ENCODE measurements at places on chromosomes 1 and 21.
A peak's percentile ranks its signal among the peaks of the same experiment; 100 is the strongest.

DNA sequence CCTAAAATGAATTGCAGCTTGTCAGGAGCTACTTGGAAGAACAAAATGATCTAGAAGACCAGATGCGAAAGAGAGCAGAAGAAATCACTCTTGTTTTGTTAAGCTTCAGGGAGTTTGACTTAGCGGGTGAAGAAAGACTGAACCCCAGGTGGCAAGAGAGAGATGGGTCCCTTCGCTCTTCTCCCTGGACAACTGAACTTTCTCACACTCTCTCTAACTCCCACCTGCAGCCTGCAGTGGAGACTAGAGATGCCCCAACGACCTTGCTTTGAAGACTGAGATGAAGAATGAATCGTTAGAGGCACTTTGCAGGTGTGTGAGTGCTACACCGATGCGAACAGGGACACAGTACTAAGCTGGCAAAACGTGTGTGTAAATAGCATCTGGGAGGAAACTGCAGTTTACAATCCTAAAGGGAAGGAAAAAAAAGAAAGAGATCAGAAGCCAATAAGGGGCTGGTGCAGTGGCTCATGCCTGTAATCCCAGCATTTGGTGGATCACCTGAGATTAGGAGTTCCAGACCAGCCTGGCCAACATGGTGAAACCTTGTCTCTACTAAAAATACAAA, 64.5 kb upstream of the LYST start:
- DNase-seq = no peak

- DNase-seq = peak; percentile 63
Measured at GRCh38 chr1:210294999-210295745, 33.5 kb upstream of the HHAT start.

- no peak for DNase-seq
Measured at GRCh38 chr1:212208978-212209644, 76.1 kb upstream of the PPP2R5A start.

- DNase-seq = peak; percentile 11
Measured at GRCh38 chr1:78561856-78562255, 58.4 kb upstream of the IFI44L start.

DNA sequence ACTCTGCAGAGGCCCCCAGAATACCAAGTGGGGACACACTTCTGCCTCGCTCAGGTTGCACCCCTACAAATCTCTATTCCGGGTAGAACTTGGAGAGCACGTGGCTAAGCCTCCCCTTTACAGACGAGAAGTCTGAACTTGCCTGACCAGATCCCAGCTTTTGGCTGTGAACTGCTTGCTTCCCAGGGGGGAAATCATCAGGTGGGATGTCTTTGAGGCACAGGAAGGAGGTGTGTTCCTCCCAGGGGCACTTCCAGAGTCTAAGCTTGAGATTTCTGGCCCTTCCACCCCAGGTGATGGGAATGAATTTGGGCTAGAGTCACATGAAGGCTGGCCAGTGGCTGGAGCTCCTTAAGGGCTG, 1.3 kb upstream of the S100A3 start:
- DNase-seq = no peak

GRCh38 chr1:226466296-226466695, 58.4 kb upstream of the PARP1 start:
- no peak for DNase-seq

DNA sequence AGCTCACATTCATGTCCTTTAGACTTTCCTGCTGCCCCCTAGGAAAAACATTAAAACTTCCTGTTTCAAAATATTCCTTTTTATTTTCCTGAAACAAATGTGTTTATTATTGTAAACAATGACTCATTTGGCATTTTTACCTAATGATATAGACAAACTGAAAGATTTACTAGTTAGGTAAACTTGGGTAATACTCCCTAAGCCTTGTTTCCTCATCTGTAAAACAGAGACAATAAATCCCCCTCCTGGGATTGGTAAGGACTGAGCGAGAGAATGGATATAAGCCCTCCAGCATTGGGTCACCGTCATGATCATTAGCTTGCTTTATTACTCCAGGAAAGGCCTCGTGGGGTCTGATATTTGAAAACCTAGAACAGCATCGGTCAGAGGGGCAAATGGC, 59.8 kb downstream of the LPAR3 start:
- no peak for DNase-seq

DNA sequence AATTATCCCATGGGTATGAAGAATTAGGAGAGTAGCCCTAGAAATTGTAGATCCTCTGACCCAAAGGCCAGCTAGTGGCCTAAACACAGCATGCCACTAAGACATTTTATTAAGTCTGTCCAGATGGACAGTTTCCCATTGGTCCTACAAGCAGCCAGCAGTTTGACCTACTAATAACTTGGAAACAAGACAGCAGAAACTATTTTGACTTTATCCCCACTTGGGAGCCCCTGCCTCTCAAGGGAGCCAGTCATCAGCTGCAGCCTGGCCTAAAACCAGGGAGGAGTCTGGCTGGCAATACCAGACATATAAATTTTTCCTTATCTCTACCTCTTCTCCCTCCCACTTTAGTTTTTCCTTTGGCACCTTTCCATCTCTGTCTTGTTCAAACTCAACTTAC, 222.6 kb upstream of the KCTD3 start:
- no peak for DNase-seq

- no peak for DNase-seq
Measured at GRCh38 chr1:23389837-23390321, 20.2 kb upstream of the ZNF436 start.

DNA sequence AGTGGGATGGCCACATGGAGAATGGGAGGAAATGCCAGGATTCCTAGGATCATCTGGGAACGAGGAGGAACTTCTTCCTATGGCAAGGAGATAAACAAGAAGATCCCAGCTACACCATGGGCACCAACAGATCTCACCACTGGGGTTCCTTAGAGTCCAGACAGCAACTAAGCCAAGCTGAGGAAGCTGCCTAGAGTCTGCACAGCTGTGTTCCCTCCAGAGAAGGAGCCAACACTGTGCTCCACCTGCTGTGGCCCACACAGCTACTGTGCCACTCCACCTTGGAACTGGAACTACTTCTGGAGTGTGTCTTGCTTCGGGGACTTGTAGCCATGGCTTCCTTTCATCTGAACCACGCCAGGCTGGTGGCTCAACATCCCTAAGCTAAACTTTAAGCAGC, 6.0 kb downstream of the IFNAR1 start:
- no peak for DNase-seq

- no peak for DNase-seq
Measured at GRCh38 chr1:157238585-157238984, 100.4 kb upstream of the ETV3 start.

DNA sequence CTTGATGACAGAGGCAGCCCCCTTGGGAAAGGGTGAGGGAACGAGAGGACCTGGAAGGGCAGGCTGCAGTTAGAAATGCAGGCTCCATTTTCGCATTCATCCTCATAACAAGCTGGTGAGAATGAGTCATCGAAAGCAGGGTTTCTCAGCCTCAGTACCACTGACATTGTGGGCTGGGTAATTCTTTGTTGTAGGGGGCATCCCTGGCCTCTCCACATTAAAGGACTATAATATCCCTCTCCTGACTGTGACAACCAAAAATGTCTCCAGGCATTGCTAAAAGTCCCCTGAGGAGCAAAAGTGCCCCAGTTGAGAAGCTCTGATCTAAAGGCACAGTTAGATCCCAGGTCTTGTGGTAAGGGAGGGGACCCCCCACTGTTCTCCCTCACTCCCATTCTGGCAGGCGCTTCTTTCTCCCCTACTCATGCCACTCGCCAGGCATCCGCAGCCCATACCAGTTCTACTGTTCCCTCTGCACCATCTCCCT, 20.4 kb downstream of the KCNN3 start:
- DNase-seq = no peak

- peak; percentile 82 for DNase-seq
Measured at GRCh38 chr1:207034998-207035397, 2.4 kb upstream of the C1orf116 start.

DNA sequence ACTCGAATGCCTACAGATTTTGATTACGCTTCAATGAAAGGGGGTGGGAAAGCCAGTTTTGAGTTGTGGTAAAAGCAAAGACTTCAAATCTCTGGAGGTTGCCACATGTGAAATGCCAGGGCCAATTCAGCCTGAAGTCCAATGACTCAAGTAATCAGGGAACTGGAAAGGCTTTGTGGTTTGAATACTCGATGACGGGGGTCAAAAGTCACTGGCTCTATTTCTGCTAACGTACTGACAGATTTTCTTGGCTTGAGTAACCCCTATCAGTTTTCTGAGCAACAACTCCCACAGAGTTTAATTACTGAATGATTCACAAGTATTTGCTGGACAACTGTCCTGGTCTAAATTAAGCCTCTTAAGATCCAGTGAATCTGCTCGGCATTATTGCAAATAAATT, 152.2 kb downstream of the SIPA1L2 start:
- peak; percentile 94 for DNase-seq

DNA sequence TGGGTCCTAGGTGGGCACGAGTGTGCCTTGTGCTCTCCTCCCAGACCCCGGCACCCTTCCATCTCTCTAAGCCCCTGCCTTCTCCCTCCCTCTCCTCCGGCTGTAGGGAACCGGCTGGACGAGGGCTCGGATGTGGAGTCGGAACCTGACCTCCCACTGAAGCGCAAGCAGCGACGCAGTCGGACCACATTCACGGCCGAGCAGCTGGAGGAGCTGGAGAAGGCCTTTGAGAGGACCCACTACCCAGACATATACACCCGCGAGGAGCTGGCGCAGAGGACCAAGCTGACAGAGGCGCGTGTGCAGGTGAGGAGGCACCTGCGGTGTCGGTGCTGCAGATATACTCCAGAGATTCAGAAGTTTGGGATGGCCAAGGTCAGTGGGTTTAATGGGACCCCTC, 61.0 kb downstream of the PAX7 start:
- DNase-seq = no peak

GRCh38 chr1:25623007-25623406, 6.4 kb downstream of the MAN1C1 start:
- no peak for DNase-seq

GRCh38 chr1:1788136-1788535, 9.9 kb upstream of the NADK start:
- DNase-seq = no peak

DNA sequence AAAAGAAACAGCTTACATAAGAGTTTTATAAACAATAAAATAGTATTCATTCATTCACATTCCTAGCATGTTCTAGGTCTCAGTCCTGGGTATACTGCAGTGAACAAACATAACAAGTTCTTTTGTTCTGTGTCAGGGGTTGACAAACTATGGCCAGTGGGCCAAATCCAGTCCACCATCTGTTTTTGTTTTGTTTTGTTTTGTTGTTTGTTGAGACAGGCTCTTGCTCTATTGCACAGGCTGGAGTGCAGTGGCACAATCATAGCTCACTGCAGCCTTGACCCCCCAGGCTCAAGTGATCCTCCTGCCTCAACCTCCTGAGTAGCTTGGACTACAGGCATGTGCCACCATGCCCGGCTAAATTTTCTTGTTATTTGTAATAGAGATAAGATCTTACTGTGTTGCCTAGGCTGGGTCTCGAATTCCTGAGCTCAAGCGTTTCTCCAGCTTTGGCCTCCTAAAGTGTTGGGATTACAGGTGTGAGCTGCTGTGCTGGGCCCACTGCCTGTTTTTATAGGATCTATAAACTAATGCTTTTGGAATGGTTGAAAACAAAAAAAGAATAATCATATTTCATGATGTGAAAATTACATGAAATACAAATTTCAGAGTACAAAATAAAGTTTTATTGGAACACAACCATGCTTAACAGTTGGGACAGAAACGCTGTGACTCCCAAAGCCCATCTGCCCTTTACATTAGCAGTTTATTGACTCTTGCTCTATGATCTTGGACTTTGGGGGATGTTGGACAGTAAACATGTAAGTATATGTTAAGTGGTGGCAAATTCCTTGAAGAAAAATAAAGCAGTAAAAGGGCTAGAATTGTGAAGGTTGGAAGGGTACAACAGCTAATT, 17.9 kb downstream of the CAPZA1 start:
- peak; percentile 53 for DNase-seq

GRCh38 chr1:54936791-54937190, 43.6 kb upstream of the TMEM61 start:
- DNase-seq = no peak

GRCh38 chr1:117121589-117122329, at the start of gene TRIM45:
TRIM45 (minus strand) TSS chr1:117121749; CDS start chr1:117121201, 548 bp downstream.
- DNase-seq = peak; percentile 97

DNA sequence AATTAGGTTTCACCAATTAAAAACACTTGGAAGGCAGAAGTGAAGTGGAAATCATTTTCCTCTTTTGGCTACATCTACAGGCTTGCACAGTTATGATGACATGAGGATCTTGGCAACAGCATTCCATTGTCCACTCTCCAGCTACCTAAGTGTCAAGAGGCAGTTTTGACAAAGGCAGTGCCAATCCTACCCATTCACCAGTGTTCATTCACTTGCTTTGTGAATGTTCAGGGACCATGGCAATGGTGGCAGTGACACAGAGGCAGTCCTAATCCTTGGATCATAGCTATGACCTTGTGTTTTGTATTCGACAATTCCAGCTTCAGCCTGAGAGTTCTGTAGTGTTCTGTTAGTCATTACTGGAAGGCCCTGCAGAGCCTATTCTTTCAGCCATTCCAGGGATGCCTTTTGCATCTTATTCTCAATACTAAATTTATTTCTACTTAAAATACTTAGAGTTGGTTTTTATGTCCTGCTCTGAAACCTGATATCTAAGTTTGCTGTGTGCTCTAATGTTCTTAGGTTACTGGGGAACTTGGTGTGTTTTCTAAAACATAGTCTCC, 36.7 kb downstream of the CRB1 start:
- peak; percentile 27 for DNase-seq

DNA sequence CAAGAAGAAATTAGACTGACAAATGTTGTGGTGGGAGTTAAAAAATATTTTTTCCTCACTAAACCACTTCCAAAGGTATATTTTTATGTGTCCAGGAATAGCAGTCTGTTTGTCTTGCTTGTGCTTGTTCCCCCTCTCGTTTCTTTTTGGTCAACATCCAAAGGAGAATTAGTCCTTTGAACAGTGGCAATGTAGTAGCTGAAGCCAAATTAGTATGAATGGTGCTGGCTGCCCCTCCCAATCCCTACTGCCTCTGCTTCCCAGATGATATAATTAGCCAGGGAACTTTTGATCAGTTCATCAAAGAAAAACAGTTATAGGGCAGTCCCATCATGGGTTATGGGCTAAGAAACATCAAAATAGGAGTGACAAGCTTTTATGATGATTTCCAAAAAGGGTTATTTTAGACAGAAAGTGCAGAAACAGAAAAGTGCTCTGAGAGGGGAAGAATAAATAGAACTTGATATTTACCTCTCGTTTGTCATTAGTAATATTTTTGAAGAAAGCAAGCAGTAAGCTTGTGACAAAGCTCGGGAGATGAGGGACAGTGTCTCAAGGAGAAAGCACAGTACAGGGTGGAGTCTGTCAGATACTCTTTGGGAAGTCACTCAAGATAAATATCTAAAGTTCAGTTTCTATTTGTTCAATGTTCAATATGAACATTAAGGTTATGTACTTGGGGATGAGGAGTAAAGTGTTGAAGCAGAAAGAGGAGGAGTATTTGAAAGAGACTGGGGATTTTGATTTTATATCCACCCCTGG, 239.1 kb downstream of the HLX start:
- no peak for DNase-seq

DNA sequence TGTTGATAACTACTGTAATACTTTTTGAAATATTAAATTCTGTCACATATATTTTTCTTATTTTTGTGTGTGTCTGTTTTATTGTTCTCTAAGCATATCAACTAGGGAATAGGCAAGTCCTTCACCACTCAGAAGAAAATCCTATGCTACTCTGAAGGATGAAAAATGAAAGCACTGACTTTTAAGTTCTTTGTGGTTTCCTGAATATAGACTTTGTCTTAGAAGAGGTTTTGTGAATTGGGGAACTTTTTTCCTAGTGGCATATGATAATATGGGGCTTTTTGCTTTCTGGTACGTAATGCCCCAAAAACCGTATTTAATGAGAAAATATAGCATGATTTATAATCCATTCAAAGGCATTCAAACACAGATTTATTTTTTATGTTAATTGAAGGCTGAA, 136.0 kb downstream of the SNX7 start:
- no peak for DNase-seq

- DNase-seq = no peak
Measured at GRCh38 chr1:31771891-31772668, 7.9 kb upstream of the ADGRB2 start.
